ENCODE measurements at places on chromosomes 3 and 15.

- no peak for DNase-seq
These were observed 279.3 kb upstream of the RASGRP1 start for GRCh38 chr15:38843736-38844590.

- no peak for DNase-seq
These were observed 106.5 kb downstream of the LIPC start for GRCh38 chr15:58538225-58538727.

DNA sequence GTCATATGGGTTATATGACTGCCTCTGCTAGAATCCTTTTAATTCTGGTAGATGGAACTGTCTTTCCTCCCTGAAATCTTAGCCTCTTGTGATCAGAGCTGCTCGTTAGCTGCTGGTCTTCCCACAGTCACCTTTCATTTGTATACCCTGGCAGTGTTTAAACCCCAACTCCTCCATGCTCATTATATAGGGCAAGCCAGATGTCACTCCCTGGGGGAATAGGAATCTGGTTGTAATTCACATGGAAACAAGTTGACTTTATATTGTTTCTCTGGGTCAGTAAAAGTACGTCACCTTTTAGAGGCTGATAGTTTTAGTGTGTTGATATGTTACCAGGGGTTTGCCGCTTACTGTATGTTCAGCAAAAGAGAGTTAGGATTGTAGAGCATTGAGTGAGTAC lies 103.5 kb downstream of the ITPR1 start:
- DNase-seq: no peak

GRCh38 chr3:136142592-136142991 lies 53.5 kb downstream of the MSL2 start:
- no peak for DNase-seq

DNA sequence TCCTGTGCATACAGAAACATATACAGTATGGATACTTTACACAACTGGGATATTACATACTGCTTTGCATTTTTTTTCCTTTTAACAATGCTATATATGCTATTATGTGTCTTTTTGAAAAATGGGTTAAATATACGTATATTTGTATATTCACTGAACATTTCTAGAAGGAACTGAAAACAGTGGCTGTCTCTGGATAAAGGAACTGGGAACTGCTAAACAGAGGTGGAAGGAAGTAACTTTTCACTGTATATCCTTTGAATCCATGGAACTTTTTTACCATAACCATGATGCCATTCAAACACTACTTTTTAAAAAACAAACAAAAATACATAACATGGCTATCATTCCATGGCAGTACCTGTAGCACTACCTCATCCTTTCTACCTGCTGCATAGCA lies 1.8 kb downstream of the MTFMT start:
- no peak for DNase-seq

DNA sequence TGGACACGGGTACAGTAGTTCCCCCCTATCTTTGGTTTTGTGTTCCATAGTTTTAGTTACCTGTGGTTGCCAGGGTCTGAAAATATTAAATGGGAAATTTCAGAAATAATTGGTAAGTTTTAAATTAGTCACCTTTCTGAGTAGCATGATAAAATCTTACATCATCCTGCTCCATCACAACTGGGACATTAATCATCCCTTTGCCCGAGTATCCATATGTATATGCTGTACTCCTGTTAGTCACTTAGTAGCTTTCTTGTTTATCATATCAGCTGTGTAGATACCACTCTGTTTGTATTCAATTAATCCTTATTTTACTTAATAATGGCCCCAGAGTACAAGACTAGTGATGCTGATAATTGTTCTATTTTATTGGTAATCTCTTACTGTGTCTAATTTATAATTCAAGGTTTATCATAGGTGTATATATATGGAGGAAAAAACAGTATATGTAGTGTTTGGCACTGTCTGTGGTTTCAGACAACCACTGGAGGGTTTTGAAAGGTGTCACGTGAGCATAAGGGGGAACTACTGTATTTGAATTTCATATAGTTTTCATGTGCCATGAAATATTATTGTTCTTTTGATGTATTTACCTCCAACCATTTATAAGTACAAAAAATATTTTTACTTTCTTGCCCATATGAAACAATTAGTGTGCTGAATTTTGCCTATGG lies 41.4 kb downstream of the CTDSPL2 start:
- no peak for DNase-seq

DNA sequence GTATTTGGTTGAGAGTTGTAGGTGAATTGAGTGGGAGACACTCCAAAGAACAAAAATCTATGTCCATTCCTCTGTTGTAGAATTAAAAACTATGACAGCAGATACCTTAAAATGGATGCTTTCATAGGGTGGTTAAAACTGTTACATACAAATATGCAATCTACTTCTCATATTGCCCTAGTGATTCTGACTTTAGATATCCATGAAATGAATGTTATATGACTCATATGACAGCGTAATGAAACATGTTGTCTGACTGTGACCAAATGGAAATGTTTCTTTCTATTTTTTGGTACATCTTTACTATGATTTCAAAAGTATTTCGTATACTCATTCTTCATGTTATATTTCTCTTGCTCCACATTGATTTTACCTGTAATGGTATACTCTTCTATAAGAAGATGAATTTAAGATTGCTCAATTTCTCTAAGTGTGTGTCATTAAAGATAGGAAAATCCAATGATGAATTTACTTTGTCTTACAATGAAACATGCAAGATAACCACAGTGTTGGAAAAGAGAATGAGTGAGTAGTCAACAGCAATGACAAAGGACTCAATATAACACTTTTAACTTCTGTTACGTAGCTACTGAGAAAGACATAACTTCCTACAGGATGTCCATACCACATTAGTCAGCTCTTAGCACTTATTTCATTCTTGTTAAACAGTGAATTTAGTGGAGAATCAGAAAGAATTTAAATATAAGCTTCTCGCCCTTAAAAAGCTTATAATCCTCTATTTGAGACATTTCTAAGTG lies 79.3 kb upstream of the LSAMP start:
- DNase-seq: no peak
